MG63 (cell line): ENCODE measurements at places on chromosomes 16 and 17. TPM values are rescaled to one million over a fixed set of nuclear protein-coding genes. Genes with fewer than 3 reads are reported as not detected.

DNA sequence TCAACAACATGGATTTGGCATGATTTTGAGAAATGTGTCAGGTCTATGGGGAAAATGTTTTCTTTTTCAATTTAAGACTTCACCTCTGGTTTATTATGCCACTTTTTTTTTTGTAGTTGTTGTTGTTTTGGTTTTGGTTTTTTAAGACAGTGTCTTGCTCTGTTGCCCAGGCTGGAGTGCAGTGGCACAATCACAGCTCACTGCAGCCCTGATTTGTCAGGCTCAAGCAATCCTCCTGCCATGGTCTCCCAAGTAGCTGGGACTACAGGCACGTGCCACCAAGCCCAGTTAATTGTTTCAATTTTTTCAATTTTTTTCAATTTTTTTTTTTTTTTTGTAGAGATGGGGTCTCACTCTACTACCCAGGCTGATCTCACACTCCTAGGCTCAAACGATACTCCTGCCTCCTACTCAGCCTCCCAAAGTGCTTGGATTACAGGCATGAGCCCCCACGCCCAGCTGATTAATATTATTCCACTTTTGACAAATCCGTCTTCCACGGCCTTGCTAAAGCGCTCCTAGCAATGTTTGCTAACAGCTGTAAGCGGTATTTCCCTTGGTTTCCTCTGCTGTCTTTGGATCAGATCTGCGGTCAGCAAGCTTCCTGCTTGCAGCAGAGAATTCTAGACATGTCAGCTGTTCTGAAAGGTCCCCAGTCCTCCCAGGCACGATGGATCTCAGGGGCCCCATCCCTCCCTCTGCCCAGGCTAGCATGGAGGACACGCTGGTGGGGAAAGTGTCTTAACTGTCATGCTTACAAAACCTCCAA is 7.0 kb upstream of the MILR1 start:
- DNase-seq = no peak

- peak; percentile 75 for DNase-seq
These were observed 6.3 kb downstream of the LMF1 start for GRCh38 chr16:964356-965035.

DNA sequence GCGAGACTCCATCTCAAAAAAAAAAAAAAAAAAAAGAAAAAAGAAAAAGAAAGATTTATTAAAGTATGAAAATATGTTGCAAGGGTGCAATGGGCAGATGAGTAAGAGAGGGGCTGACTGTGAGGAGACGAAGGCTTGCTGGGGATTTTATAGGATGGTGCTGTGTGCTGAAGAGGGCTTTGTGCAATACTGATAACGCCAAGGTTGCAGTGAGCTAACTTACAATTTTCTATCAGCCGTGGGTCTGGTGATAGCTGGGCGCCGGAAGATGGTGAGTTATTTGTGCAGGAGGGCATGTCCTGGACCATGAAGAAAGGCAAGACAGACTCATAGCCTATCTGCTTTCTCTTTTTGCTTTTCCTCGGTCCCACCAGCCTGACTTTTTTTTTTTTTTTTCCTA is 281.1 kb downstream of the MAP2K6 start:
- no peak for DNase-seq

SPN gene
- total RNA-seq = not detected in 2 replicates

SLC13A2 gene
- total RNA-seq = not detected in 2 replicates

DNA sequence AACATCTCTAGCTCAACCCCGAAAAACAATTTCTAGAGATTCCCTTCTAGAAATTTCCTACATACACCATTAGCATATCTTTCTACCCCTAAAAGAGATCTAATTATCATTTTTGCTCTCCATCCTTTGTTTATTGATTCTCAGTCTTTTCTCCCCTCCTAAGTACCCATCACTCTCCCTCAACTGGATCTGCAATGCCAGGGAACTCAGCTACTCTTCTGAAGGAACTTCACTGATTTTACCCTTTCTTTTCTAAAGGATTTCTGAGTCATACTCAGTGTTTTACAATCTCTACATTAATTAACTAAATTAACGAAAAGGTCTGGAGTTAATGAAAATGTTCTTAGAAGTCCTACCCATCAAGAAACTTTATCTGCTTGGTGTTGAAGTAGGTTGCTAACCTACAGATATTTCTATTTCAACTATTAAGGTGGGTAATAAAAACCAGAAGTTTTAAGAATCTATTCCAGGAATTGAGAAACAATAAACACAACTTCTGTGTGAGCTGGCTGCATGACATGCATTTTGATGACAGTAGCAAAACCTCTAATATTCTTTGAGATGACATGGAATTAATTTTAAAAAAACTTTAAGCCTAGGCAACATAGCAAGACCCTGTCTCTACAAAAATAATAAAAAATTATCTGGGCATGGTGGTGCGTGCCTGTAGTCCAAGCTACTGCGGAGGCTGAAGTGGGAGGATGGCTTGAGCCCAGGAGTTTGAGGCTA is 13.6 kb downstream of the CREBBP start:
- no peak for DNase-seq

DNA sequence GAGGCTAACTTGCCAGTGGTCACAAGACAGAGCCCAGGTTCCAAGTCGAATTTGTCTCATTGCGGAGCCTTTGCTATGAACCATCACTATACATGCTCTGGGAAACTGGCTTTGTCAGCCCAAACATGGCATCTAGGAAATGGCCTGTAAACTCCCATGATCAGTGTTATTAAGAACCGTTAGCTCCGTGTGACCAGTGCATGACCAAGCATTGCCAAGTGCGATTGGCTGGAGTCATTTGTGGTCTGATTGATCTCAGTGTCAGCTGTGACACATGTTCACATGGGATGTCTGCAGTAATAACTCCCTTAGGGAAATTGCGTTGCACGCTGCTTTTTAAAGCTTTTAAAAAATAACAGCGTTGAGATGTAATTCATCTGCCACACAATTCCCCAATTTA is 18.6 kb upstream of the CDH3 start:
- peak; percentile 20 for DNase-seq

NPIPB8 gene
- total RNA-seq = not detected in 2 replicates

ABCC12 gene
- total RNA-seq = not detected in 2 replicates

DNA sequence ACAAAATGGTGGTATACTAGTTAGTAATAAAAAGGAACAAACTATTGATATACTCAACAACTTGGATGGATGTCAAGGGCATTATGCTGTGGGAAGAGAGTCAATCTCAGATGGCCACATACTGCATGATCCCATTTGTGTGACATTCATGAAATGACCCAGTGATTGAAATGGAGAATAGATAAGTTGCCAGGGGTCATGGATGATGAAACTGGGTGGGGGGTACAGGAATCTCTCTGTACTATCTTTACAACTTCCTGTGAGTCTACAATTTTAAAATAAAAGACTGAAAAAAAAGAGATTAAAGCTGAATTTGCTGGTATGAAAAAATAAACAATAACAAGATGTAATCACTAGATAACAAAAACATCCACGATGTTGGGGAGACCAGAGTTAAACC is 70.5 kb upstream of the CDYL2 start:
- no peak for DNase-seq

DNA sequence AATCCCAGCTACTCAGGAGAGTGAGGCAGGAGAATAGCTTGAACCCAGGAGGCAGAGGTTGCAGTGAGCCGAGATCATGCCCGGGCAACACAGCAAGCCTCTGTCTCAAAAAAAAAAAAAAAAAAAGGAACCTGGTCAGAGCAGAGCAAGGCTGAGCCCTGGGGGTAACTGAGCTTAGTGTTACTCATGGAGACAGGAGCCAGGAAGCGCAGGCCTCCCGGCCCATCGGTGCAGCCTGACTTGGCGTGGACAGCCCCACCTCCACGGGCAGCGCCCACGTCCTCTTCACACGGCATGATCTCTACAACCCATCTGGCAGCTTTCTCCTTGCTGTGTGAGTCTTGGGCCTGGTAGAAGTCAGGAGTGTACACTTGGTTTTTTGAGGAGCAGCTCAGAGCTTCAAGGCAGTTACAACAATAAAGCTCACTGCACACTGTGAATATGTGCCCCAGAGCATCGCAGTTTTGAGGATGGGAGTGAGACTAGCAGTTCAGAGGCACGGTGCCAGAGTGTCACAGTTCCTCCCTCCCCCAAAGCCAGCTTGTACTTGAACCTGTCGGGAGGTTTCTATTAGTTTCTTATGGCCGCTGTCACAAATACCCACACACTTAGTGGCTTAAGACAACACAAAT is 129.9 kb downstream of the RAP1GAP2 start:
- peak; percentile 91 for DNase-seq

CCL2 gene
- total RNA-seq = 12.3 and 33.0 TPM in 2 replicates

NCBP3 gene
- total RNA-seq = 6.6 and 10.2 TPM in 2 replicates

- DNase-seq = no peak
These were observed 30.6 kb downstream of the FAM20A start for GRCh38 chr17:68570526-68570925.

CLEC19A gene
- total RNA-seq = not detected in 2 replicates

- no peak for DNase-seq
These were observed 338.0 kb downstream of the WWOX start for GRCh38 chr16:78437352-78437968.

GRCh38 chr16:76535-77272 is 1.3 kb upstream of the MPG start:
- peak; percentile 99 for DNase-seq

DNA sequence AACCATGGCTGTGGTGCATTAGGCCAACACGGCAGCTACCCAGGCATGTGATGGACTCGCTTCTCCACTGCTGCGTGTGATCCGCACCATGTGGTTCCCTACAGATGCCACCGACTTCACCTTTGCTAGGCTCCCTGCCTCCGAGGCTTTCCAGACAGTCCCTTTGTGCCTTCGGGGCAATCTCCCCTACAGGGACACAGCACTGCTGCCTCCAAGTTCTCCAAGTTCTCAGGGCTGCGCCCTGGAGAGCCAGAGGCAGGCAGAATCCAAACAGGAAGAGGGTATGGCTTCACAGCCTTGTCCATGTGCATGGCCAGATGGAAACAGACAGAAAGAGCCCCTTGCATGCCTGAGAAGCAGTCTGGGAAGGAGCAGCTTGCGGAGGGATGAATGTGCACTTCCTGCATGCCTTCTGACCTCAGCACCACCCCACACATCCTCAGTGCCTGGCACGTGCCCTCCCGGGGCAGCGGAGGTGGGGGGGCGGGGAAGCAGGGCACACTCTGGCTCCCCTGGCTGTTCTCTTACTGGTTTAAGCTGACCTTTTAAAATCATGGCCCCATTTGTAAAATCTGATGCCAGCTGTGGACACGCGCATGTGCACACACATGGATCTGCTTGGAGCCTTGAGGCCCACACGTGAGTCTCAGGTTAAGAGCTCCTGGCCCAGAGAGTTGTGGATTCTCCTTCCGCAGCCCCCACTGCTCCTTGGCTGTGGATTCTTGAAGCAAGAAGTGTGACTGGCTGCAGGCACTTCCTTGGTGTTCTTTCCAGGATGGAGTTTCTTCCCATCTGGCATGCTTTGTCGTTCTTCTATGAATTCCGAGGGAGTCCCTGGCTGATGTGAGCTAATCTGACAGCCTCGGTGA is 55.3 kb upstream of the MTSS2 start:
- DNase-seq = peak; percentile 81
